ENCODE measurements at places on chromosomes 7 and 10.

- no peak for DNase-seq
These were observed 74.7 kb downstream of the LSM5 start for GRCh38 chr7:32415519-32415918.

- DNase-seq: no peak
These were observed 6.1 kb upstream of the DDX50 start for GRCh38 chr10:68895041-68895440.

GRCh38 chr10:21368022-21368582 is 157.4 kb downstream of the SKIDA1 start:
- DNase-seq: no peak

- no peak for DNase-seq
These were observed 122.5 kb downstream of the FRMD4A start for GRCh38 chr10:14208231-14208630.

DNA sequence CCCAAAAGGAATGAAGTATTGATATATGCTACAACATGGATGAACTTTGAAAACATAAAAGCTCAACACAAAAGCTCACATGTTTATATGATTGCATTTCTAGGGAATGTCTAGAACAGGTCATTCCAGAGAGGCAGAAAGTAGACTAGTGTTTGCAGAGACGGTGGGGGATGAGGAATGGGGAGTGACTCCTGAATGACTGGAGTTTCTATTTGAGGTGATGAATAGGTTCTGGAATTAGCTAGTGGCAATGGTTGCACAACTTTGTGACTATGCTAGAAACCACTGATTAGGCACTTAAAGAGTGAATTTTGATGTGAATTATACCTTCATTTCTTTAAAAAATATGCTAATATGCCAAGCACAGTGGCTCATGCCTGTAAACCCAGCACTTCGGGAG is 6.9 kb downstream of the KPNA7 start:
- no peak for DNase-seq

GRCh38 chr10:58590152-58590840 is 77.6 kb downstream of the BICC1 start:
- DNase-seq: no peak
